ENCODE measurements at places on chromosomes 6 and 20.

DNA sequence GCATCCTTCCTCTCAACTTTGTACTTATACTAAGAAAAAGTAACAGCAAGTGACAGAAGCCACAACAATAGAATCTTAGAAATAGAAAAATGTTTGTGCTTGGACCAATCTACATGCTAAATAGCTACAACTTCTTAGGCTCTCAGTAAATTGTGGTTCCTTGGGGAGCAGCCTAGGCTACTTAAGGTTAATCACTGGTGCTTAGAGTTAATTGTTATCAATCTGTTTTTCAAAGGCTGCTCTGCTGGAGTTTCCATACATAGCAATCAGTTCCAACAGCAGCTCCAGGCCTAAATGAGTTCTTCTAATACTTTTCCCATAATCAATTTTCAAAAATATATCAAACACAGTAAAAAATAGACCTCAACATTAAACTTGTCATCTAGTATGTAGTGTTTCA is 571.4 kb downstream of the EPHA7 start:
- DNase-seq: no peak

DNA sequence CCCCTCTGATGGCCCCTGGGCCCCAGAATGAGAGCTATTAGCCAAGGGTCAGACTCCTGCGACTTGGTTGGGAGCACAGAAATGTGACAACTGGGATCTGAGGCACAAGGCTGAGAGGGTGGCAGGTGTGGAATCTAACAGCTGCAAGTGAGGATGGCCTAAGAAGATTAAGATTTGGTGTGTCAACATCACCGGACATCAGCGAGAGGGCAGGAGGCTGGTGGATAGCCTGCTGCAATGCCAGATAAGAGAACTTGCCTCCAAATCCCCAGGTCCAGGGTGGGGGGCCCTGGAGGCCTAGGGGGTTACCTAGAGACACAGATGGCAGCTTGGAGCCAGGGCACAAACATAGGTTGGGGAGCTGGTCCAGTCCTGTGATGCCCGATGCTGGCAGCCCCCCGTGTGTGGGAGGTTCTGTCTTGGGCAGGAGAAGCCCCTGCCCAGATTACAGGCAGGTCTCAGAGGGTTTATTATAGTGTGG is 155.8 kb downstream of the GRM4 start:
- DNase-seq: peak; percentile 82

GRCh38 chr6:90643381-90643780 is 56.5 kb upstream of the MAP3K7 start:
- DNase-seq: no peak

- no peak for DNase-seq
Measured at GRCh38 chr6:139490482-139490881, 116.0 kb upstream of the CITED2 start.

DNA sequence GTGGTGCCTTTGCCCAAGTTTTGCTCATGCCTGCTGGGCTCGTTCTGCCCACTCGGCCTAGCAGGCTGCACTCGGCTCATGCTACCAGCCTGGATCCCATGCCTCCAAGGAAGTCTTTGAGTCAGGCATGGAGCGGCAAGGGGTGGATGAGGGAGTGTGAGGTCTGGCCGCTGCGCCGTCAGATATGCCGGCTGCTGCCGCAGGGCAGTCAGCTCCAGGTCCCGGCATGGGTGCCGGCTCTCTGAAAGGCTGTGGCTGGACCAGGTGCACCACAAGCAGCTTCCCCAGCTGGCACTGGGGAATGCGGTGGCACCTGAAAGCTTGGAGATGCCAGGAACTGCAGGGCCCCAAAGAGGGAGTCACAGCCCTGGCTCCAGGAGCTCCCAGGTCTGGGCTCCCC is 75.5 kb downstream of the GPR63 start:
- no peak for DNase-seq

- DNase-seq: peak; percentile 39
Measured at GRCh38 chr6:150409576-150410066, 40.8 kb downstream of the IYD start.

- DNase-seq: no peak
Measured at GRCh38 chr6:46476301-46476700, 14.9 kb downstream of the RCAN2 start.

- DNase-seq: no peak
Measured at GRCh38 chr6:139019722-139020121, 8.8 kb upstream of the ABRACL start.

Data from NCI-H524 (cell line).